ENCODE measurements at places on chromosomes 1 and 21. TPM values are rescaled to one million over a fixed set of nuclear protein-coding genes. Genes with fewer than 3 reads are reported as not detected.

DNA sequence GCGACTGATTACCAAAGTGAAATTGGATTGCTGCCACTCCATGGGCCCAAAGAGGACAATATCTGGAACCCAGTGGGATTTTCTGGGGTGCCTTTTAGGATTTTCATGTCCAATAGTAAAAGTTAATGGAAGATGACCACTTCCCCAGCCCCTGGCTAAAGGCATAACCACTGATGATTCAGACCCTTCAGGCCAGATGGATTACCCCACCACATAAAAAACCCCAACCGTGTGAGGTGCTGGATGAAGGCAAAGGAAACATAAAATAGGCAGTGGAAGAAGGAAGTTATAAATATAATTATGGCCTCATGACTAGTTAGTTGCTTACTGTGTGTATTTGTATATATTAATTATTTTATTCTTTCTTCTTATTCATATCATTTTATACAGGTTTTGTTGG is 40.2 kb upstream of the IL10 start:
- ATAC-seq, result no peak

DNA sequence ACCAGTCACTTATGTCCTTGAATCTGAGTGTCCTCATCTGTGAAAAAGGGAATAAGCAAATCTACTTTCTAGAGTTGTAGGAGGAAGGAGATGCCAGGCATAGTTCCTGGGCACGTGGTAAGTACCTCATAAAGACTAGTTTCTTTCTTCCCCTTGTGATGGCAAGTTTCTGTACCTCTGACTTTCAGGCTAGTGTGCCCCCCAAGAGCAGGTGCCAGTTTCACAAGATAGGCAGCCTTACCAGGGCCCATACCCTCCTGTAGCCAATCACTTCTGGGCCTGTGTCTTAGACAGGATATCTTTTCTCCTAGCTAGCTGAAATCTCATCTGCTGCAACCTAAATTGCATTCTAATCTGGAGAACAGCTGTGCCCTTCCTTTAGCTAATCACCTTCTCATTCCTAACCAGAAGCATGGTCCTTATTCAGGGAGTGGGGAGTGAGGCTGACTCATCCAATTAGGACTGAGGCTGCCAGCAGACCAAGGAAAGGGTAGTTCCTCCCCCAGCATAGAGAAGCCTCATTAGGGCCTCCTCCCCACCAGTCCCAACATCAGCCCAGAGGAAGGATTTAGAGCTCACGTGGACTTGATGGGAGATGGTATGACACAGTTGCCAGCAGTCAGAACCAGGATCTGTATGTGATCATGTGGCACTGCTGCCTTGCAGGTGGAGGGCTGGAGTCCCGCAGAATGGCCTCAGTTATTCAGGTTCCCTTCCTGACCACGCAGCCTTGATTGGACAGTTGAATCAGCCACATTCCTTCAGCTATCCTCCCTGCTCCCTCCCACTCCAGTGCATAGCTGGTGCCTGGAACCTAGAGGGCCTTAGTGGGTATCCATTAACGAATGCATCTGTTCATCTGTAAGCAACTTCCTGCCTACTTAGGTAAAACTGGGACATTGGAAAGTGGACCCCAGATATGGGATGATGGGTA is 7.9 kb downstream of the KLHDC8A start:
- peak; percentile 38 for ATAC-seq

GRCh38 chr1:4085546-4085945 is 185.5 kb upstream of the C1orf174 start:
- no peak for ATAC-seq

DNA sequence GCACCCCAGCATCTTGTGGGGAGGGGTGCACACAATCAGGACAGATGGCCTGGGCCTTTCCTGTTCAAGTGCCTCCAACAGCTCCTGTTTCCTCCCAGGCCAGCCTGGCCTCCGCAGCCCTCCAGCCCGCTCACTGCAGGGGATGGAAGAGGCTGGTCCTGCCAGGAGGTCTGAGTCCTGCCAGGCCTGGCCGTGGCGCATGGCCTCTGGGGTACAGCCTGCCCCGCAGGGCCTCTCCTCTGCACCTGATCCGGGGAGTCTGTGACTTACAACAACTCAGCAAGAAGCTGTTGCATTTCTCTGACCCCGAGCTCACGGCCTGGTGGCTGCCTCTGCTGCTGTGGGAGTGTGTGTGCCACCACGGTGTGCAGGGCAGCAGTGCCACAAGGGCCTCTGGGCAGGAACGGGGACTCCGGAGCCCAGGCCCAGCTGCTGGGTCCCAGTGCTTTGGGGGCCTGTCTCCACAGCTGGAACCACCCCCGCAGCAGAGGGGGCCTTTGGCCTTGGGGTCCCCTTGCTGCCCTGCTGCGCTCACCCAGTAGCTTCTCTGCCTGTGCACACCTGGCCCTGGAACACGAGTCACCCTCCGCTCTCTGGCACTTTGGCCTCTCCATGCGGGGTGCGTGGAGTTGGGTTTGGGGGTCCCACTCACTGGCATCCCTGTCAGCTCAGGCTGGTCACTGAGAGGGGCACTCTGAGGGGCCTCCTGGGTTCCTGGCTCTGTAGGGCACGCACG is 17.4 kb upstream of the LRRC3 start:
- ATAC-seq, result no peak

RXRG gene
- total RNA-seq, result 0.24 TPM

- ATAC-seq, result peak; percentile 81
Observed at GRCh38 chr1:20896826-20897225, 109.7 kb upstream of the HP1BP3 start.

DNA sequence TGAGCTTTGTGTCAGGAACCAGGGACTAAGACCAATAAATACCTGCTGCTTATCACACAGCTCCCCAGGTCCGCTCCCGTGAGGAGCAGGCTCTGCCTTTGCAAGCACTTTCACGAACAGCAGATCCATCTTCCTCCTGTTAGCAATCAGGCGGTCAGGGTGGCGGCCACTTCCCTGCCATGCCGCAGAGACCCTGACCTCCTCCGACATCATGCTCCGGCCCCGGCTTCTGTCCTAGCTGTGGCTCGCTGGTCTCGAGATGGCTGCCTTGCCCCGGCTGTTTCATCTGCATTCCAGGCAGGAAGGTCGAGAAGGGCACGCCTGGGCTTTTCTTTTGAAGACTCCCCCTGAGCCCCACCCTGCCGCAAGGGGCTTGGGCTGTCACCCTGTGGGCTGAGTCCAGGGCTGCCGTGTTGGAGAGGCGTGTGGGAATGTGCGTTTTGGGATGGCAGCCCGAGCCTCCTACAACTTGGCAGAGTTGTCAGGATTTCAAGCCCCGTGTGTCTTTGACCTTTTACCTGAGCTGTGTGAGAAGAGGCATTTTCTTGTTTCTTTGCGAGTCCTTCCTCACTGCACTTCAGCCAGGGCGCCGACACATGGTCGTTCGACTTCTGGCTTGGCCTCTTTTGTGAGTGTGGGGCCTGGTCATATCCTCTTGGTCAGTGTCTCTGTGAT is 59.5 kb downstream of the AGPAT3 start:
- no peak for ATAC-seq

CASQ1 gene
- 0.28 TPM for total RNA-seq

DENND2C gene
- 41.4 TPM for total RNA-seq

TMEM63A gene
- total RNA-seq, result 23.0 TPM

GBP3 gene
- total RNA-seq, result 9.4 TPM

ADAMTSL4 gene
- total RNA-seq, result 42.9 TPM

GRCh38 chr1:109628540-109629321 is 9.1 kb downstream of the AMPD2 start:
- ATAC-seq, result no peak

VSIG8 gene
- total RNA-seq, result 1.2 TPM

DNA sequence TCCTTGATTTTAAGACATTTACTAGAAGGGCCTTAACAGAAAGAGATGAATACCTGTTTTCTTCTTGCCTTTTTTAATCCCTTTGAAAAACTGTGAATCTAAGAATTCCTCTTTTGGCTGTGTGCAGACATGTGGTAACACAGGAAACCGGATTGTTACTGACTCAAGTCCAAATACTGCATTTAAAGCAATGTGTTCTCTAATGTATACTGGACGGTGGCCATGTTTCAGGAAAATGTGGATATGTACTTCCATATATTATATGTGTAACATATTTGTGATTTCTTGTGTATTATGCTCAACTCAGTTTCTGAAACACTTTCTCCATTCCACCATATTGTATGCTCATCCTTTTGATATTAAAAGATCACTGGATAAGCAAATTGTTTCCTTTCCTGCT is 185.1 kb downstream of the LRRC7 start:
- no peak for ATAC-seq

DNA sequence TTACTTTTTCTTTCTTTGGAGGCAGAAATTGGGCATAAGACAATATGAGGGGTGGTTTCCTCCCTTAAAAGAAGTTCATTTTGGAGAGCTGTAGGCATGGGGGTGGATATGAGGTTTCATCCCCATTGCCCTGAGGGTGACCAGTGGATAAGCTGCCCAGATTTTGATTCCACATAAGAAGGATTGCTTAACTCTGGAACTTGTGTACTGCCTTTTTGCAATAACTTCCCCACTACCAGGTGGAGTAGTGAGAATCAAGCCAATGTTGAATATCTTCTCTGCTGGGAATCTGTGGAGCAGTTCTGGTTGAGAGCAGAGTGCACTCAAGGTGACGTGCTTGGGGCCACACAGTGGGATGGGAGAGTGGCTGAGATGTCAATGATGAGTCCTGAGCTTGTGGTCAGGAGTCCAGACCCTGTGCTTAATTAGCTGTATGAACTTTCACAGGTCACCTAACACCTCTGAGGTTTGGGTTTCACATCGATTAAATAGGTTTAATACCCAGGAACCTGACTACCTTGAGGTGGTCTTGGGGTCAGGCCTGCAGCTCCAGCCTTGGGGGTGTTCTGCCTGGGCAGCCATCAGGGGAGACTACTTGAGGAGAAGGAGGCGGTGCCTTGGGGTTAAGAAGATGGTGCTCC is 152.9 kb downstream of the FCRL5 start:
- ATAC-seq, result no peak

GPR37L1 gene
- total RNA-seq, result 0.12 TPM

- ATAC-seq, result no peak
Observed at GRCh38 chr1:203652724-203653461, 26.3 kb downstream of the ATP2B4 start.

GPA33 gene
- not detected for total RNA-seq

GRCh38 chr1:44025816-44026215 is 5.4 kb downstream of the SLC6A9 start:
- peak; percentile 33 for ATAC-seq

- no peak for ATAC-seq
Observed at GRCh38 chr1:191174298-191174697, 696.6 kb upstream of the BRINP3 start.

GRCh38 chr1:28927266-28927647 is 12.9 kb downstream of the EPB41 start:
- no peak for ATAC-seq

EFHD2 gene
- 38.3 TPM for total RNA-seq

DNA sequence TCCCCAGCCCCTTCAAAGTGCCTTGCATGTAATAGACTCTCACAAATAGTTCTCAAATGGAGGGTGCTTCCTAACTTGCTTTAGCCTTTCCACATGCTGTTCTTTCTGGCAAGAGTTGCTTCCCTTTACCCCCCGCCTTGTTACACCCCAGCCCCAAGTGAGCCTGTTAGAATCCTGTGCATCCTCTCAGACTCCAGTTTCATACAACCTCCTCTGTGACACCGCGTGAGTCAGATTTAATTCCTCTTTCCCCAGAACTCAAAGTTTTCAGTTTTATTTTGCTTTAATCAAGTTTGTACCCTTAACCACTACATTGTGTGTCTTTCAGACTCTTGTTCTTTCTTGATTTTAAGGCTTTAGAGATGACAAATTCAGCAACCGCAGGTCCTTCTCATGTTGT is 234.5 kb upstream of the HOOK1 start:
- ATAC-seq, result no peak

GRCh38 chr1:95089650-95090287 is 17.0 kb upstream of the ALG14 start:
- ATAC-seq, result no peak

GRCh38 chr1:115224636-115225035 is 113.4 kb downstream of the NGF start:
- peak; percentile 48 for ATAC-seq

CD1B gene
- not detected for total RNA-seq

MCOLN2 gene
- total RNA-seq, result 0.52 TPM

DNA sequence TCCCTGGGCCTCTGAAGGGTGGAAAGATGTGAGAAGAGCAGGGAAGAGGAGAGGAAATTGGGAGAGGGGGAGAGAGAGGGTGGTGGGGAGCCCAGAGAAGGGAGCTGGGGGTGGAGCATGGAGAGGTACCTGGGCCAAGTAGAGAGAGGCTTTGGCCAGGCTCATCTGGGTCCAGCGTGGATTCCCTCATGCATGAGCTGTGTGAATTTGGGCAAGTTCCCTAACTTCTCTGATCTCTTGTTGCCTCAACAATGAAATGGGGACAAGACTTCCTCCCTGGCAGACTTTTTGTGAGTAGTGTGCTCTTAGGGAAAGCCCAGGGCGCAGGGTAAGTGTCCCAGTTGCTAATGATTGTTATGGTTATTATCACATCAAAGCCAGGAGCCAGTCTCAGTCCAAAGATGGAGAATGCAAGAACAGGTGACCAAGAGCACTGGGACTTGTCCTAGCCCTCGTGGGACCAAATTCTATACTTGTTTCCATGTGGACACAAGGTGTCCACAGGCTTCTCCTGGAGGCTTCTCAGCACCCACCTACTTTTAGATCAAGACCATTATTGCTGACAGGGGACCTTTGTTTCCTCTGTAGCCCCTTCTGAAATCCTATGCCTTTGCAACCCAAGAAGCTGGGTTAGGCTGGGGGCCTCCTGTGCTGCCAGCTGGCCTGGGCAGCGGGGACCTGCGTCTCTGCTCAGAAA is 13.9 kb downstream of the IL6R start:
- no peak for ATAC-seq

ZNF648 gene
- total RNA-seq, result 0.08 TPM

- ATAC-seq, result no peak
Observed at GRCh38 chr1:201689647-201690046, 139.3 kb upstream of the IPO9 start.

DNA sequence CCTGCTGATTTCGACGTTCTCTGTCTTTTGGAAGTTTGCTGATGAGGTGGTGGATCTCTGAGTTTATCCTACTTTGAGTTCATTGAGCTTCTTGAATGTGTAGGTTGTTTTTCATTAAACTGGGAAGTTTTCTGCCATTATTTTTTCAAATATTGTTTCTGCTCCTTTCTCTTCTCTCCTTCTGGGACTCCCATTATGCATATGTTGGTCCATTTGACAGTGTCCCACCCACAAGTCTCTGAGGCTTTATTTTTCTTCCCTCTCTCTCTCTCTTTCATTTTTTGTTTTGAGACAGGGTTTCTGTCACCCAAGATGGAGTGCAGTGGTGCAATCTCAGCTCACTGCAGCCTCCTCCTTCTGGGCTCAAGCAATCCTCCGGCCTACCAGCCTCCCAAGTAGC is 11.7 kb downstream of the TNFRSF18 start:
- no peak for ATAC-seq

GRCh38 chr1:231591466-231591865 is 35.1 kb upstream of the DISC1 start:
- no peak for ATAC-seq

KCNN3 gene
- 0.28 TPM for total RNA-seq

GRCh38 chr1:71116729-71117128 is 35.9 kb upstream of the ZRANB2 start:
- ATAC-seq, result no peak

GRCh38 chr1:235018161-235018560 is 110.5 kb downstream of the TOMM20 start:
- peak; percentile 90 for ATAC-seq

GRCh38 chr1:92934395-92935378 is 26.6 kb downstream of the DIPK1A start:
- no peak for ATAC-seq

GRCh38 chr1:53532912-53533311 is 73.7 kb downstream of the DMRTB1 start:
- no peak for ATAC-seq

SYNC gene
- total RNA-seq, result 5.0 TPM

GPR161 gene
- 4.0 TPM for total RNA-seq
